ENCODE measurements at places on chromosomes 6 and 20.

- no peak for DNase-seq
These were observed 133.6 kb upstream of the SGK1 start for GRCh38 chr6:134451529-134451928.

- no peak for DNase-seq
These were observed at the start of gene TAGAP for GRCh38 chr6:159044899-159045727. TAGAP (minus strand) TSS chr6:159044991; CDS start chr6:159044146, 845 bp downstream.

- DNase-seq, result no peak
These were observed 8.4 kb downstream of the TPBG start for GRCh38 chr6:82371799-82372546.

DNA sequence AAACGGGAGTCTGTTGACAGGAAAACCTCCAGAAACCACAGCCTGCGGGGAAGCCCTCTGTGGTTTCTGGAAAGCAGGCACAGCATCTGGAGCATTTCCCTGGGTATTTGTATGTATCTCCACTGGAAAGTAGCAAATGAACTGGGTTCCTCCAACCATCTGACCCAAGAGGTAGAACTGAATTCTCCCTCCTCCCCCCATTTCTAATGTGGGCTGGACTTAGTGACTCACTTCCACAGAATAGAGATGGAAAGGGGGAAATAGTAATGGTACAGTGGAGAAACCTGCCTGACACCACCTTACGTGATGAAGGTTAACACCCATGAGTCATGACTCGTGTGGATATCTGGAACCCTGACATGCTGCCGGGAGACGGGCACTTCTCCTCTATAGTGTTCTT lies 51.9 kb upstream of the XRN2 start:
- DNase-seq, result no peak
